ENCODE measurements at places on chromosomes 1 and 21. TPM values are rescaled to one million over a fixed set of nuclear protein-coding genes. Genes with fewer than 3 reads are reported as not detected.

DNA sequence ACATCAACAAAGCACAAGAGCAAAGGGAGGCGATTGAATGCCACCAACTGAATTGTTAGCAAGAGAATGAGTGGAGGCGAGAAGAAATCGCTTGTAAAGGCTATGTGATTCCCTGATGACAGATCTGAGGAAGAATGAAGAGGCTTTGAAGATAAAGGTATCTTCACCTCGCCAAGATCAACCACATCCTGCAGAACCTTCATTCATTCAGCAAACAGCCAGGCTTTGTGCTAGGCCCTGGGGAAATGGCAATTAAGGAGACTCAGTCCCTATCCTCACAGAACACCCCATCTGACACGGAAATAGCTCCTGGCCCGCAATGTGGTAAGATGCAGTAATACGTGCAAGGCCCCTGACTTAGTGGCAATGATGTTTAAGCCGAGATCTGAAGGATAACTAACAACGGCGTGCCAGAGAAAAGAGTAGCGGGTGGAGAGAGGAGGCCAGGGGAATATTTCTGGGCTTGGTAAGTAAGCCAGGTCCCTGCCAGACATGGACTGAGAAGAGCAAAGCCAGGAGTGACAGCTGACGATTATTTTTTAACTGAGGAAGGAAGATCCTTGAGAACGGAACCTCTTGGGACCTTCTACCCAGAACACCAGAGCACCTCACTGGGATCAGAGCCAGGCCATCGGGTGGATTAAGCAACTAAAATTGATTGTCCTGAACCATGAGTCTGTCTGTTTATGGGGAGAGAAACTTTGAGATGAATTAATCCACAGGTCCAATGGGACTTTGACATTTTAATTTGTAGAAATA, 4.6 kb upstream of the VSIG8 start:
- no peak for ATAC-seq

GRCh38 chr1:202568410-202568809, 141.8 kb downstream of the SYT2 start:
- ATAC-seq = no peak

GRCh38 chr1:27157194-27157593, 2.3 kb upstream of the SLC9A1 start:
- ATAC-seq = no peak

DNA sequence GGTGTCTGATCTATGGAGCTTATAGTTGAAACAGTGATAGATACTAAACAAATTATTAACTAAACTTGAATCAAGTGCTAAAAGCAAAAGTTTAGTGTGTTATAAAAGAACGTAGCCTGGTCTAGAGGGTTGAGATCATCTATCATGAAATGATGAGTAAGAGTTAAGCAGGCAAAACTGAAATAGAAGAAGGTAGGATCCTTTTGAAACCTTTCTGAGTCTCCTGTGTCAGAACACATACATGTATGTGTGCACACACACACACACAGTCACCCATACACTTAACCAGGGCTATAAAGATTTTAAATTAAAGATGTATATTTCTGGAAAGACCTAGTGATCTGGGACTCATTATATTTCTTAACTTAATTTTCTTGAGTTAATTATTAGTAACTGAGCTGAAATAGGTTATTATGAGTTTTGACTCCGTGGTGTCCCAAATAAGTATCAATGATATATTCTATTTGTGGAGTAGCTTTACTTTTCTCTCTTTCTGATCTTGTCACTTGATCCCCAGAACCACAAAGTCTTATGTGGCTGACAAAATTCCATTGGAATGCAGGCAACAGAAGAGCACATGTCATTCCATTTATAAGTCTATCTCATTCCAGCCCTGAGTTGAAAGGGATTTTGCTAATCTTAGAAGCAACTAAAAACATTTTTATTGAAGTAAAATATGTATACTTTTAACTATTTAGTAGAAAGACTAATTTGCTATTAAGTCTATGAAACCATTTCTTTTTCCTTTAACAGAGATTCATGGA, 70.7 kb downstream of the PRRX1 start:
- ATAC-seq = no peak

DNA sequence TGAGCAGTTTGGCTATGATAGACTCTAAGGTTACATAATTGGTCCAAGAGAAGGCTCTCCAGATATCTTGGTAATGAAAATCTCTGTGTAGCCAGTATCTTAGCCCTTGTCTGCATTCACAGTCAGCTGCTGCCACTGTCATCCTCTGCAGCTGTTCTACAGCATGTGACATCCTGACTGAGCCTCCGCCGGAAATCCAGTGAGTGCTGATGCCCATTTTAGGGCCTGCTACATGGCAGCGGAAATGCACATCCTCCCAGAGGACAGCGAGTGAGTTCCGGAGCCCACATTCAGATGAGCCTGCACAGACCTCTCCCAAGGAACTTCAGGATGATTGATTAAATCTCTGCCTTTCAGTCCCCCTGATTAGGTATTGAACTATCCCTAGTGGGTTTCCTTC, 237.1 kb downstream of the HHIPL2 start:
- peak; percentile 89 for ATAC-seq

DNA sequence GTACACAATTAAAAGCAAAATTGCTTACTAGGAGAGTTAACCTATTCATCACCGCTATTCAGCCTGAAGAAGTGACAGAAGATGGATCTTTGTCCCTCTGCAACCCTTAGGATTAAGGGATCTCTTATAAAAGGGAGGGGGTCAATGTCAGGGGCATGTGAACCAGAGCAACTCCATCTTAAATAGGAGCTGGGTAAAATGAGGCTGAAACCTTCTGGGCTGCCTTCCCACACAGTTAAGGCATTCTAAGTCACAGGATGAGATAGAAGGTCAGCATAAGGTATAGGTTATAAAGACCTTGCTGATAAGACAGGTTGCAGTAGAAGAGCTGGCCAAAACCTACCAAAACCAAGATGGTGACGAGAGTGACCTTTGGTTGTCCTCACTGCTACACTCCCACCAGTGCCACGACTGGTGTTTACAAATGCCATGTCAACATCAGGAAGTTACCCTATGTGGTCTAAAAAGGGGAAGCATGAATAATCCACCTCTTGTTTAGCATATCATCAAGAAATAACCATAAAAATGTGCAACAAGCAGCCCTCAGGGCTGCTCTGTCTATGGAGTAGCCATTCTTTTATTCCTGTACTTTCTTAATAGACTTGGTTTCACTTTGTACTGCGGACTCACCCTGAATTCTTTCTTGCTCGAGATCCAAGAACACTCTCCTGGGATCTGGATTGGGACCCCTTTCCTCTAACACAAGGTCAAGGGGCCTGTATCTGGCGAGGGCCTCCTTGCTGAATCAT, 35.3 kb upstream of the NEK2 start:
- no peak for ATAC-seq

GRCh38 chr1:181777812-181778211, 283.7 kb downstream of the ZNF648 start:
- ATAC-seq = no peak

GRCh38 chr21:23809573-23809972, 1797.7 kb downstream of the MRPL39 start:
- ATAC-seq = no peak

DNA sequence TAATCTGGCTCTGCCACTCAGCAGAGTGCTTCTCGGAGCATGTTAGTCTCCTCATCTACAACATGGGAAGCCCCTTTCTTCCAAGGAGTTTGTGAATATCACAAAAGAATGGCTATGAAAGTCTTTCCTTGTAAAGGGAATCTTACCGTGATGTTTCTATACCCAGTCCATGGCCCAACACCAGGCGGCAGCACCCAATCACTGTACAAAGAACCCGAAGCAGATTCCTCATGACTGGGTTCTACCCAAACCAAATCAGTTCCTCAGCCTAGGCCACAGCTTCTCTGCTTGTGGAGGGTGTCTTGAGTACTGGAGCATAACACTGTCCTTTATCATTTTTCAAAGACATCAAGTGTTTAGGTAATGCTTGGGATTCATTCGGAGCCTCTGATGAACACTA, 16.6 kb upstream of the SLFNL1 start:
- ATAC-seq = no peak

DNA sequence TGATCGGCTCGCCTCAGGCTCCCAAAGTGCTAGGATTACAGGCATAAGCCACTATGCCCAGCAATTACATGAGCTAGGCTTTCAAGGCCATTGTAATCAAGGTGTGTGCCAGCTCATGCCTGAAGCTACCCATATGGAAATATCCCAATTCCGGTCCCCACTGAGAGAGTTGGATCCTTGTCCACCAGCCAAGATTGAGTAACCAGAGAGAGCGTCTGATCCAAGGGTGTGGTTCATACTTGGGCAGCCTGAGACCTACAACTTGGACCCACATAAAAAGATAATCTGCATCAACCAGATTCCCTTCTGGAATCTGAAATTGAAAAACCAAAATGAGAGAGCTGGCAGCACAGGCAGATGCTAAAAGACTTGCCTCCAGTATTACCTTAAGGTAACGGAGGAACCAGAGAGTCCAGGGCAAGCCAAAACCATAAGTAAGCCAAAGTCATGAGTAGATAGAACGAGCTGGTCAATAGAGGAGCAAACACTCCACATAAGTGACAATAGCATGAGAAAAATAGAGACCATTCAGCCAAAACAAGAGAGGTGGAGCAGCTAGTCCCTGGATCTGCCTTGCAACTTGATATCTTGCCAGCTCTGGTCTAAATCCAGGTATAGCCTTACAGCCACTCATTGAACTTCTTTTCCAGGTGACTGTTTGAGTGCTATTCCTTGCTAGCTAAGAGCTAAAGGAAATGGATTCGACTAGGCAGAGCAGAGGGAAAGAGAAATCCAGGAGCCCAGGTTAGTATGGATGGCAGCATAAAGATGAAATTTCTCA, 63.8 kb upstream of the ATP1A1 start:
- peak; percentile 50 for ATAC-seq

- ATAC-seq = peak; percentile 96
Measured at GRCh38 chr1:39845569-39846566, 37.4 kb downstream of the TRIT1 start.

DNA sequence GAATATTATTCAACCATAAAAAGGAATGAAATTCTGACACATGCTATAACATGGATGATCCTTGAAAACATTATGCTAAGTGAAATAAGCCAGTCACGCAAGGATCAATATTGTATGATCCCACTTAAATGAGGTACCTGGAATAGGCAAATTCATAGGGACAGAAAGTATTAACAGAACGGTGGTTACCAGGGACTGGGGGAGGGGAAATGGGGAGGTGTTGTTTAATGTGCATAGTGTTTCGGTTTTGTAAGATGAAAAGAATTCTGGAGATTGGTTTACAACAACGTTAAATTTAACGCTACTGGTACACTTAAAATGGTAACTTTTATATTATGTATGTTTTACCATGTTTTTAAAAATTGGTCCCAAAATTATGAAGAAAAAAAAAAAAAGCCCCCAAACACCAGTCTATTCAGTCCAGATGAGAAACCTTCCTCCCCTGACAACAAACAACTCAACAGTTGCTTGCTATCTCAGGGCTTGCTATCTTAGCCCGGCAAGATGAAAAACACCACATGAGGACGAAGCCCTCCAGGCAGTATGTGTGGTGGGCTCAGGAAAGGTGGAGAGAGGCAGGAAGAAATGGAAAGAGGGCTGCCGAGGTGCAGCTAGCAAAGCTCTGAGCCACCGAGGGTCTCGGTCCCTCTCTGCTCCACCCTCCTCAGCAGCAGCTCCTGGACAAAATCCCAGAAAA, 8.5 kb downstream of the NUAK2 start:
- ATAC-seq = no peak

GRCh38 chr1:183212870-183213269, 26.8 kb downstream of the LAMC2 start:
- ATAC-seq = no peak

- no peak for ATAC-seq
Measured at GRCh38 chr1:200436436-200436835, 26.6 kb upstream of the ZNF281 start.

DNA sequence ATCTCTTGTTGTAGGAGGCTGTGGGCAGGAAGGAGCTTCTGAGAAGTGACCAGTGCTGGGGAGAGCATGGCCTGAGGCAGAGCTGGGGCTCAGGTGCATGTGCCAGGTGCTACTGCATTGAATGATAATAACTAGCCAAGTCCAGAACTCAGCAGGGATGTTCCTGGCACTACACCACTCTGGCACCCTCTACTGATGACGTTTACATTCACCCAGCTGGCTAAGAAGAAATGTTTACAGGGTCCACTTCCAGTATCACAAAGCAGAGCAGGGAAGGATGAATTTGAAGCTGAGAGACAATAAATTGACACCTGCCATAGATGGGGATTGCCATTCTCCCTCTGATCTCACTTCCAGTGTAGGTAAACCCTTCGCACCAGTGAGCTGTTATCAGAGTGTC, 411.8 kb downstream of the SETD4 start:
- no peak for ATAC-seq

DNA sequence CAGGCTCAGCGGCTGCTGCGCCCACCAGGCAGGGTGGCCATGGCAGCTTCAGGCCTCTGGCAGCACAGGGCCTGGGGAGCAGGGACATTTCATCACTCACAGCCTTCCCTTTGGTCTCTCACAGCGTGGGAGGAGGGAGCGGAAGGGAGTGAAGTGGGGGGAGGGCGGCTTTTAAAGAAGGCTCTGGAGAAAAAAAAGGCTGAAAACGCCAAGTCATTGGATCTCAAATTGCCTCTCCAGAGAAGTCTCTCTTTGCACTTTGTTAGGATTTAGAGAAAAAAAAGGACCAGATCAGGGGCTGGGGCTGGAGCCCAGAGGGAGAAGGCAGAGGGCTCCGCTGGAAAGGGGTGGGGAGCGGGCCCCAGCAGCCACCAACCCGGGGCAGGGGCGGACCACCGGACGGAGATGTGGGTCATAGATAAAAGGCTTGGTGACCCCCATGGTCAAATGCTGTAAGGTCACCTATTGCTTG, 209.9 kb downstream of the GRIK3 start:
- ATAC-seq = peak; percentile 45

DNA sequence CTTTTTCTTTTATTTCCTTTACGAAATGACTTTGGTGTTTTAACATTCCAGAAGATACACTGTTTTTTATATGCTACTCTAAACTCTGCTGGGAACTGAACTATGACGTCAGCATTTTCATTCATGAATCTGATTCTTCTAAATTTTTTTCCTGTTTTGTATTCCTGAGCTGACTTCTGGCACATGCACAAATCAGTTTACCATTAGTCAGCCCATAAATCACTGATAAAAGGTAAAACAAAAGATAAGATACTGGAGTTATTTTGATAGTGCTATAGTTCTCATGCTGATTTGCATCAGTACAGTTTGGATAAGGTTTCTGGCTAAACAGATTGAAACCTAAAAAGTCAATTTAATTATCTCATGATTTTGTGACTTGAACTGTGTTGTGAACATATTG, 10.4 kb downstream of the CAMTA1 start:
- ATAC-seq = no peak

- no peak for ATAC-seq
Measured at GRCh38 chr1:31152181-31152795, 86.8 kb upstream of the PUM1 start.

- peak; percentile 31 for ATAC-seq
Measured at GRCh38 chr1:226135709-226136108, 50.8 kb downstream of the ACBD3 start.

The TEDDM1 gene
- total RNA-seq = 0.31 TPM

The NEGR1 gene
- total RNA-seq = 1.4 TPM

The LRRC71 gene
- 1.1 TPM for total RNA-seq

The C1QC gene
- not detected for total RNA-seq

The CELSR2 gene
- total RNA-seq = 23.8 TPM

The AQP10 gene
- 1.1 TPM for total RNA-seq
